ENCODE measurements at places on chromosomes 1 and 21. TPM values are rescaled to one million over a fixed set of nuclear protein-coding genes. Genes with fewer than 3 reads are reported as not detected.

KRTAP10-6 gene
- total RNA-seq = not detected

DNA sequence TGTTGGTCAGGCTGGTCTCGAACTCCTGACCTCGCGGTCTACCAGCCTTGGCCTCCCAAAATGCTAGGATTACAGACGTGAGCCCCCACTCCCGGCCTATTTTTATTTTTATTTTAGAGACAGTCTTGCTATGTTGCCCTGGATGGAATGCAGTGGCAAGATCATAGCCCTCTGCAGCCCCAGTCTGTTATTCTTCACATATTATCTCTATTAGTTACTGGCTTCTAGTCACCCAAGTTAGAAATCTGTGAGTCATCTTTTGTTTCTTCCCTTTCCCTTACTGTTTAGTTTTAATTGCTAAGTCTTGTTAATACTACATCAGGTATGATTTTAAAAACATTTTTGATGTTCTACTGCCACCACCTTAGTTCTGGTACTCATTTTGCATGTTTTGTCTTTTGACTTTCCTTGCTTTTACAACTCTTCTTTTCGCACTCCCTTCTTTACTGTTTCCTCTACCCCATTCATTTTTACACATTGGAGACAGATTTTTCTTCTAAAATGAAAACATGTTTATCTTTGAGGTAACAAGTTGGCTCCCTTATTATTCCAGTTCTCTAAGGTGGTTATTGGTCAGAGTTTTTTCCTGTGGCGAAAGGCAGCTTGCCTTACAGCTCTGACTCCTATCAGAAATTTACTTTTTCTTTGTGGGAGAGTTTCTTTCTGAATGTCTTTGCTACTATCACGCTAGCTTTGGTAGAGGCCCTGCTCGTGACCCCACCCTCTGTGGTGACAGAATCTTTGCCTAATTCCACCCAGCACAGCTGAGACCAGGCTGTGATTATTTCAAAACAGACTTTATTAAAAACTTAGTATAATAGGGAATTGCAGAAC, 19.5 kb downstream of the ZMYM4 start:
- no peak overlapping the region for H3K27ac ChIP-seq
- peaks cover 7% of the 10 kb centered on the region for H3K36me3 ChIP-seq
- no peaks in the 10 kb centered on the region for H3K4me1 ChIP-seq
- no peak for DNase-seq

GRCh38 chr1:145961425-145962156, 2.8 kb downstream of the ANKRD34A start:
- H3K4me1 ChIP-seq = peaks cover 52% of the 10 kb centered on the region
- peak; percentile 62 for DNase-seq
- no peak overlapping the region for H3K27ac ChIP-seq
- H3K36me3 ChIP-seq = no peaks in the 10 kb centered on the region
- H3K27me3 ChIP-seq = no peaks in the 10 kb centered on the region

DNA sequence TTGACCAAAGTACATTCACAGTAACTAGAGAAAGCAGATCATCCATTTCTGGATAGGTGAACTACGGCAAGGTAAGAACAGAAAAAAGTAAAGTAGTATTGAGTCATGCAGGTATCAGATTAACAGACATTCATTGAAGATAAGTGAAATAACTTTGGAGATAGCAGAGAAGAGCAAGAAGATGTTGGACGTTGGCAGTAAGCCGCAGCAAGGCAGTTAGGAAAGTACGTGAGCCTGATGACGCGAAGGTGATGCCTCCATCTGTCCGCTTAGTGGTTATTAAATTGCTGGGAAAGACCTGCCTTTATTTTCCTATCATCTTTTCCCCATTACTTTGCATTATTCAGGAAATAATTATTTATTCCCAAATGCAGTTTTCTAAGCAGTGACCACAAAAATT, 24.9 kb upstream of the KIAA1614 start:
- no peak overlapping the region for H3K4me3 ChIP-seq
- H3K36me3 ChIP-seq = no peaks in the 10 kb centered on the region
- no peak overlapping the region for H3K27ac ChIP-seq
- no peak for DNase-seq
- H3K4me1 ChIP-seq = peaks cover 9% of the 10 kb centered on the region

DNA sequence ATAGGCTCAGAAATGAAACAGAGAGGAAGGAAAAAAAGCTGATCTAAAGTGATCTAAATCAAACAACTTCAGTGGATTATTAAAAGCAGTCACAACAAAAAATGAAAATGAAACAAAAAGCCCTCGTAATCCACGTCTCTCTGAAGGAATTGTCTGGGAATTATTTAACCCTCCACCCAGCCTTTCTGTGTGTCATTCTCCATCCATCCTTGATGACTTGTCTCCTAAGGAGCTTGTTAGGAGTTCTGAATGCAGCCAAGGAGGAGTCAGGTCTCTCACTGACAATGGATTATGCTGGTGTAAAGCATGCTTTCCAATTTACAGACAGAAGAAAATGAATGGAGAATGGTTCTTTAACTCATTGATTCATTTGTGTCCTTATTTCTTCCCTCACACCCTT, 359.3 kb upstream of the RUNX1 start:
- peaks cover 5% of the 10 kb centered on the region for H3K27me3 ChIP-seq
- H3K4me3 ChIP-seq = no peak overlapping the region
- no peak overlapping the region for H3K27ac ChIP-seq
- no peaks in the 10 kb centered on the region for H3K36me3 ChIP-seq
- DNase-seq = no peak
- no peaks in the 10 kb centered on the region for H3K4me1 ChIP-seq

CRNN gene
- not detected for total RNA-seq

SPAG17 gene
- not detected for total RNA-seq

OR10Z1 gene
- total RNA-seq = not detected

- no peaks in the 10 kb centered on the region for H3K36me3 ChIP-seq
- peaks cover 71% of the 10 kb centered on the region for H3K27me3 ChIP-seq
- H3K4me3 ChIP-seq = peak overlapping the region; percentile 58
- peak; percentile 28 for DNase-seq
- H3K27ac ChIP-seq = no peak overlapping the region
Observed at GRCh38 chr1:152110365-152110859, 4.8 kb downstream of the TCHH start.

NCMAP gene
- not detected for total RNA-seq

EVA1C gene
- total RNA-seq = 1.6 TPM

PGLYRP3 gene
- not detected for total RNA-seq

GRCh38 chr1:200336101-200336845, 73.6 kb downstream of the ZNF281 start:
- H3K27me3 ChIP-seq = no peaks in the 10 kb centered on the region
- DNase-seq = no peak

DNA sequence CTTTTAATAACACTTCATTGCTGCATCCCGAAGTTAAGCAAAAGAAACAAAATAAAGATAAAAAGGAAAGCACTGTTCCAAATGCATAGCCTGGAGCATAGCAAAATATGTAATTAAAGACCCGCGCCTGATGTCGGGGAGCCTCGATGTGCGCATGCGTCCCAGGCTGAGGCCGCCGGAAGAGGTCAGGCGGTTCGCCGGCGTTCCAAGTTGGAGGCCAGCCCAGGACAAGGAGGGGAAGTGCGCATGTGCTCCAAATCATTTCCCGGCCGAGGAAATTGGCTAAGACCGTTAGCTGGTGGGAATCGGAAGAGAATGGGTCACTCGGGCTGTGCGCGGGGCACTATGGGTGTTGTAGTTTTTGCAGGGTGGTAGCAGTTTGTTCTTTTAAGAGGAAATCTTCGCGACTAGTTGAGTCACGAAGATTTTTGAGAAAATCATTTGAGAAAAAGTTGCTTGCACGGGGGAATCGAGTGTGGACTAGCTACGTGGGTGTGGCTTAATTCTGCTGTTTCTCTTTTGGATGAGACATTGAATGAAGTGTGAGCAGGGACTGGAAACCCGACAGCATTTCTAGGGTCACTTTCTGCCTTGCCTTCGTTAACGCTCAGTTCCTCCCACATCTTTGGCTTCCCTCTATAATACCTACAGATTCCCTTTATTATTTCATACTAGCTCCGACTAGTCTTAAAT, 31.0 kb upstream of the CD1D start:
- peak overlapping the region; percentile 81 for H3K4me3 ChIP-seq
- peak overlapping the region; percentile 85 for H3K27ac ChIP-seq
- DNase-seq = peak; percentile 82
- no peaks in the 10 kb centered on the region for H3K27me3 ChIP-seq
- H3K4me1 ChIP-seq = peaks cover 49% of the 10 kb centered on the region
- H3K36me3 ChIP-seq = no peaks in the 10 kb centered on the region

GRCh38 chr1:11188381-11188780, 774 bp upstream of the ANGPTL7 start:
- no peak overlapping the region for H3K4me3 ChIP-seq
- no peak overlapping the region for H3K27ac ChIP-seq
- no peaks in the 10 kb centered on the region for H3K27me3 ChIP-seq
- H3K4me1 ChIP-seq = no peaks in the 10 kb centered on the region

DNA sequence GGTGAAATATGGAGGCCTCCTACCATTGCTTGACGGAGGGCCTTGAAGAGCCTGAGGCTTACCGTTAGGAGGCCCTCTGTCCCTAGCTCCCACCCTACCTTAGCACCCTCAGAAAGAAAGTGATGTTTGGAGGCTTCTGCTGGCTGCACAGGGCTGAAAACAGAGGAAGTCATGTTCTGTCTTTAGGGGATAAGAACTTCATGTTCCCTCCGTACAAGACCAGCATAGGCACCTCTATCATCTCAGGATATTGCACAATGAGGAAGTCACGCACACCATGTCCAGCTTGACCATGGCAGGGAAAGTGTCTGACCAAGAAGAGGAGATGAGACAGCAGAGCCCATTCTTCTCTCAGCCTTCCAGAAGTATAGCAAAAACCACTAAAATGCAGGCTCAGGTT, 13.8 kb downstream of the ADORA3 start:
- H3K4me1 ChIP-seq = no peaks in the 10 kb centered on the region
- no peak for DNase-seq
- no peak overlapping the region for H3K27ac ChIP-seq
- no peaks in the 10 kb centered on the region for H3K27me3 ChIP-seq

HMGCS2 gene
- not detected for total RNA-seq

Measured in B cell (primary cell).